ENCODE measurements at places on chromosomes 6 and 20. TPM values are rescaled to one million over a fixed set of nuclear protein-coding genes. Genes with fewer than 3 reads are reported as not detected.

HLA-DMA gene
- polyA plus RNA-seq: 69.7 TPM

SLC32A1 gene
- not detected for polyA plus RNA-seq

SLC22A7 gene
- not detected for polyA plus RNA-seq

BPI gene
- not detected for polyA plus RNA-seq

DDO gene
- not detected for polyA plus RNA-seq

PTK6 gene
- 0.37 TPM for polyA plus RNA-seq

BNIP5 gene
- polyA plus RNA-seq: not detected

ADGRF1 gene
- not detected for polyA plus RNA-seq

DNA sequence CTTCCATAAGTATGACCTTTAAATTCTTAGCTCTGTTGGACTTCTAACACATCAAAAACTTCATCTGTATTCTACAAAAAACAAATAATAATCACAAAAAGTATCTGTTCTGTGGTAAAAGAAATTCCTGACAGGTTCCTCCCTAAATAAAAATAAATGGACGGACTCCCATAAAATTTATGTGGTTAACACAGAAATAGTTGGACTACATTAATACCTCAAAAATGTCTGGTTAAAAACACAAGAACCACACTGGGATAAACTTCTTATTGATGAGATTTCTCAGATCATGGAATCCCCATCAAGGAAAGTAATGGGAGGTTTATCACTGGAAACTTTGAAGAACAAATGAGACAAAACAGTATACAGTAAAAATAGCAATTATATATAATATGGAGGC is 172.4 kb downstream of the MOXD1 start:
- H3K27ac ChIP-seq: no peak overlapping the region
- H3K27me3 ChIP-seq: peaks cover 2% of the 10 kb centered on the region
- H3K36me3 ChIP-seq: peaks cover 6% of the 10 kb centered on the region
- no peak for DNase-seq
- H3K4me3 ChIP-seq: no peak overlapping the region

DNA sequence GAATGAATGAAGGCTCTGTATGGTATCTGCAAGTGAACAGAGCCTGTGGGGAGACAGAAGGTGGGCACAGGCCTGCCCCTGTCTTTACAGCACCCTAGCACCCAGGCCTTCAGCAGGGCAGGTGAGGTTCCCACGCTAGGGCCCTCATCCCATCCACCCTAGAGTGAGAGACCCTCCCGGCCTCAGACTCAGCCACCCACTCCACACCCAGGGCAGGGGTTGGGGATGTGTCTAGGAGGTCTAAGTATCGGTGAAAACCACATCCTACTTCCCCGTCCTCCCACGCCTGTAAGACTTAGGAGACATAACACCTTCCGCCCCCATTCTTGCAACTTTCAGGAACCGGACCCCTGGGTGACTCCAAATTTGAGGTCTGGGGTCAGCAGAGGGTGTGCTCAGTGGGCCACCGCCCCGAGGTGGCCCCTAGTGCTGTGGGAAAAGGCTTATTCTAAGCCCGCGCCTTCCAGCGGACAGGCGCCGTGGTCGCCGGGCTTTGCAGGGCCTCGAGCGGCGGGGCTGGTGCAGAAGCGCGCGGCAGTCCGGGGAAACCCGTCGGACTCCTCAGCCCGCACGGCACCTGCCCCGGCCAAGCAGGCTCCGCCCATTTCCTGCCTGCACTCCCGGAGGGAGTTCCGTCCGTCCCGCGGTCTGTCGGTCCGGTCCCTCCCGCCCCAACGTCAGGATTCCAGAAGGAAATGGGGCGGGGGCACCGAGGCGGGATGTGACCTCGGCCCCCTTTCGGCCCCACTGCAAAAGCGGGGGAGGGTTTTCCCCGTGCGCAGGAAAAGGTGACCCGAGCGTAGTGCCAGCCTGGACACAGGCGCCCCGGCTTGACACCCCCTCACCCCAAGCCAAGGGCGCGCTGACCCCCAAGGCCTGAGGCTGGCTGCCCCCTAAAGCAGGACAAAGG is 868 bp downstream of the SAMD10 start:
- peak; percentile 52 for DNase-seq
- peak overlapping the region; percentile 85 for H3K27ac ChIP-seq

GRCh38 chr20:14412065-14412681 is 74.8 kb upstream of the FLRT3 start:
- no peak overlapping the region for H3K27ac ChIP-seq
- no peak for DNase-seq
- H3K27me3 ChIP-seq: no peaks in the 10 kb centered on the region
- no peaks in the 10 kb centered on the region for H3K36me3 ChIP-seq

DNA sequence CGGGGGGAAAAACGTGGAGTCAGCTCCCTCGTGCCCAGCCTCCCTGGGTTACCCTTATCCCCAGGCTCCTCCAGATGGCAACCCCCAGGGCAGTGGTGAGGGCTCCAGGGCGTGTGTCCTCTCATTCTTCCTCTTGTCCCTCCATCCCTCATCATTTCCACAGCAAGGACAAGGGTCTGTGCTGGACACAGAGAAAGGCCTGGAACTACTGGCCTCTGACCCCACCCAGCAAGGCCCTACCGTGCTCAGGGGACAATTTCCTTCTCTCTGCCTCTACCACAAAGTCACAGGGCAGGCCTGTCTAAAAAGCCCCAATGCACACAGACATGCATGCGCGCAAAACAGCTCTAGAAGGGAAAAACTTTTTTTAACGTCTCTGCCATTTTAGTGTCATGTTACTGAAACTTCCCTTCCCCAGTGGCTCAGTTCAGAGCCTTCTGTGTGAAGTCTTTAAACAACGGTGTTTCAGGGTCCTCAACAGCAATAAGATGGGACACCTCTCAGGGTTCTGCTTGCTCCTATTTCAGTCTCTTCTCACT is 1.1 kb upstream of the SLC35B2 start:
- H3K27ac ChIP-seq: peak overlapping the region; percentile 65
- no peak for DNase-seq
- peaks cover 63% of the 10 kb centered on the region for H3K4me1 ChIP-seq
- peaks cover 19% of the 10 kb centered on the region for H3K27me3 ChIP-seq

GRCh38 chr6:143107440-143107839 is 46.8 kb downstream of the AIG1 start:
- H3K4me1 ChIP-seq: no peaks in the 10 kb centered on the region
- no peaks in the 10 kb centered on the region for H3K27me3 ChIP-seq
- no peak for DNase-seq
- no peaks in the 10 kb centered on the region for H3K36me3 ChIP-seq
- H3K4me3 ChIP-seq: no peak overlapping the region

GRCh38 chr6:141110481-141110880 is 1022.2 kb upstream of the GJE1 start:
- no peaks in the 10 kb centered on the region for H3K4me1 ChIP-seq
- H3K4me3 ChIP-seq: no peak overlapping the region
- no peaks in the 10 kb centered on the region for H3K36me3 ChIP-seq
- peaks cover 1% of the 10 kb centered on the region for H3K27me3 ChIP-seq
- no peak overlapping the region for H3K27ac ChIP-seq

GRCh38 chr20:57439432-57439831 is 48.2 kb downstream of the RBM38 start:
- no peak for DNase-seq
- H3K4me3 ChIP-seq: no peak overlapping the region
- no peaks in the 10 kb centered on the region for H3K36me3 ChIP-seq
- H3K27ac ChIP-seq: no peak overlapping the region

GRCh38 chr20:35207950-35208611 is 18.4 kb upstream of the MMP24 start:
- no peak overlapping the region for H3K27ac ChIP-seq
- H3K27me3 ChIP-seq: no peaks in the 10 kb centered on the region
- H3K4me3 ChIP-seq: no peak overlapping the region
- peak; percentile 68 for DNase-seq
- no peaks in the 10 kb centered on the region for H3K4me1 ChIP-seq

DNA sequence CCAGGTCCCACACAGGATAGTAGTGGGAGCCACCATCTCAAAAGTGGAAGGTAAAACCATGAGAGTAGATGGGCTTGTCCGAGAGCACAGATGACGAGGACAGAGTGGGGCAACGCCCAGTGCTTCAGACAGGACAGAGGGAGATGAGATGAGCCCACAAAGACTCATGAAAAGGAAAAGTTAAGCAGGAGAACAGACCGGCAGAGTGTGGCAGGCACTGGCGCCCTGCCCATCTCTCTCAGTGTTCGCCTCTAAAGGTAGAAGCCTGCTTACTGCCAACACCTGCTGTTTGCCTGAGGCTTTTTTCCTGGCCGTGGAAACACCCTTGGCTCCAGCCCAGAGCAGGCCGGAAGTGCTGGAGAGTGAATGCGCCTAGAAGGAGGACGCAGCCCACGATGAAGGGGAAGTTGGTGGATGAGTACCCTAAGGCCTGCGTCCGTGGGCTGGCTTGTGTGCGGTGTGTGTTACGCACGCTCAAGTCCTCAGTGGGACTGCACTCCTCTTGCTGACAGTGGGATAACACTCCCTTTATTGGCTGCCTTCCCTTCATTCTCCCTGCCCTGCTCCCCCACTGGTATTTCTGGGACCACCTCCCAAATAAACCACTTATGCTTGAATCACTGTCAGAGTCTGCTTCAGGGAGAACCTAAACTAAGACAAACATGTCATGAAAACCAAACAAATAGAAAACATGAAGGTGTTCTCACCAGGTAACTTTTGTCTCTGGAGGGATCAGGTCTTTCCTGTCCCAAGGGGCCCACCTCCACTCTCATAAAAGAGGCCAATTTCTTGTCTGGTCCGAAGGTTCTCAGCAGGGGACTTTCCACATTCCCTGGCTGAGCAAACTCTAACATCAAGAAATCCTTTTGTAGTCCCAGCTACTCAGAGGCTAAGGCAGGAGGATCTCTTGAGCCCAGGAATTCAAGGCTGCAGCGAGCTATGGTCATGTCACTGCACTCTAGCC is 9.1 kb upstream of the FOXP4 start:
- H3K4me3 ChIP-seq: no peak overlapping the region
- H3K4me1 ChIP-seq: peaks cover 25% of the 10 kb centered on the region

- no peak for DNase-seq
- peaks cover 47% of the 10 kb centered on the region for H3K36me3 ChIP-seq
- peaks cover 8% of the 10 kb centered on the region for H3K4me1 ChIP-seq
- peak overlapping the region; percentile 55 for H3K27ac ChIP-seq
- peaks cover 3% of the 10 kb centered on the region for H3K27me3 ChIP-seq
- no peak overlapping the region for H3K4me3 ChIP-seq
These were observed 58.0 kb downstream of the MYH7B start for GRCh38 chr20:35013421-35014411.

- H3K27me3 ChIP-seq: peaks cover 6% of the 10 kb centered on the region
- DNase-seq: peak; percentile 41
- H3K36me3 ChIP-seq: no peaks in the 10 kb centered on the region
- H3K4me3 ChIP-seq: no peak overlapping the region
These were observed 60.2 kb upstream of the RALY start for GRCh38 chr20:33933469-33933909.

DNA sequence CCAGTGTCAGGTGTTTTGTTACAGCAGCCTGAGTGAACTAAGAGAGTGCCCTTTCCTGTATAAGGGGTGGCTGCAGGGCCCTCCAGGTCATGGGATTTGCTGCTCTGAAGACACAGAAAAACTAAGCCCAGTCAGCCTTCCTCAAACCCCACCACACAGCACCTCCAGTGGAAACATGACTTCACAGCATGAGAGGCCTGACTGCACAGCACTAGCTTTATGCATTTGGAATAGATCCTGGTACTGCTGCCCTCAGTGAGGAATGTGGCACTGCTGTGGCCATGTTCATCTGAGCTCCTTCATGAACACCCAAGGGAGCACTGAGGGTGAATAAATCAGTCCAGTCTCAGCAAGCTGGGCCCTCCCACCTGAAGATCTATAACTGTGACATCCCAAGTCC is 296.1 kb upstream of the FOXQ1 start:
- no peak overlapping the region for H3K27ac ChIP-seq
- H3K36me3 ChIP-seq: no peaks in the 10 kb centered on the region
- no peaks in the 10 kb centered on the region for H3K4me1 ChIP-seq
- no peak overlapping the region for H3K4me3 ChIP-seq

DNA sequence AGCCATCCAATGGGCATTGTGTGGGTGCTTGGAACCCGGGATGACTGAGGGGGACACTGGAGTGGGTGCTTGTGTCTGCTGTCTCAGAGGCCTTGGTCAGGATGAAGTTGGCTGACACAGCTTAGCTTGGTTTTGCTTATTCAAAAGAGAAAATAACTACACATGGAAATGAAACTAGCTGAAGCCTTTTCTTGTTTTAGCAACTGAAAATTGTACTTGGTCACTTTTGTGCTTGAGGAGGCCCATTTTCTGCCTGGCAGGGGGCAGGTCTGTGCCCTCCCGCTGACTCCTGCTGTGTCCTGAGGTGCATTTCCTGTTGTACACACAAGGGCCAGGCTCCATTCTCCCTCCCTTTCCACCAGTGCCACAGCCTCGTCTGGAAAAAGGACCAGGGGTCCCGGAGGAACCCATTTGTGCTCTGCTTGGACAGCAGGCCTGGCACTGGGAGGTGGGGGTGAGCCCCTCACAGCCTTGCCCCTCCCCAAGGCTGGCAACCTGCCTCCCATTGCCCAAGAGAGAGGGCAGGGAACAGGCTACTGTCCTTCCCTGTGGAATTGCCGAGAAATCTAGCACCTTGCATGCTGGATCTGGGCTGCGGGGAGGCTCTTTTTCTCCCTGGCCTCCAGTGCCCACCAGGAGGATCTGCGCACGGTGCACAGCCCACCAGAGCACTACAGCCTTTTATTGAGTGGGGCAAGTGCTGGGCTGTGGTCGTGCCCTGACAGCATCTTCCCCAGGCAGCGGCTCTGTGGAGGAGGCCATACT is 49.4 kb downstream of the PYGB start:
- peaks cover 3% of the 10 kb centered on the region for H3K4me1 ChIP-seq
- H3K36me3 ChIP-seq: no peaks in the 10 kb centered on the region
- H3K27me3 ChIP-seq: peaks cover 6% of the 10 kb centered on the region

- peaks cover 9% of the 10 kb centered on the region for H3K27me3 ChIP-seq
- no peak for DNase-seq
- no peaks in the 10 kb centered on the region for H3K4me1 ChIP-seq
- H3K27ac ChIP-seq: no peak overlapping the region
- no peak overlapping the region for H3K4me3 ChIP-seq
These were observed 14.2 kb downstream of the STMND1 start for GRCh38 chr6:17116117-17116440.

- H3K27ac ChIP-seq: no peak within 1 kb of the TSS
- peaks cover 15% of the 10 kb centered on the region for H3K27me3 ChIP-seq
- no peak within 1 kb of the TSS for H3K4me3 ChIP-seq
- no peak for DNase-seq
These were observed at the start of gene KCNK17 for GRCh38 chr6:39314273-39314795. KCNK17 (minus strand) TSS chr6:39314419; CDS start chr6:39314320, 99 bp downstream.

DNA sequence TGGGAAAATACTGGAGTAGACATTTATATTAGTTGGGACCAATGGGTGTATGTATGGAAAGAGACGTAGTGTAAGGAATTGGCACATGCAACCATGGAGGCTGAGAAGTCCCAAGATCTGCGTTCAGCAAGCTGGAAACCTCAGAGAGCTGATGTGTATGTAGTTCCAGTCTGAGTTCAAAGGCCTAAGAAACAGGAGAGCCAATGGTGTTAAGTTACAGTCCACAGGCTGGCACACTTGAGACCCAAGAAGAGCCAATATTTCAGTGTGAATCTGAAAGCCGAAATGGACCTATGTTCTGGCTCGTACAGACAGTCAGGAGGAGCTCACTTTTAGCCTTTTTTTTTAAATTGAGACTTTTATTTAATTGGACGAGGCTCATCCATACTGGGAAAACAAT is 244.2 kb downstream of the CDKAL1 start:
- no peaks in the 10 kb centered on the region for H3K4me1 ChIP-seq
- no peak for DNase-seq
- no peak overlapping the region for H3K27ac ChIP-seq
- no peak overlapping the region for H3K4me3 ChIP-seq
- peaks cover 24% of the 10 kb centered on the region for H3K36me3 ChIP-seq

Measured in immature natural killer cell (primary cell).